ENCODE measurements at places on chromosomes 12 and 14.

- DNase-seq = no peak
Measured at GRCh38 chr12:127174881-127175280, 1092.1 kb upstream of the TMEM132C start.

DNA sequence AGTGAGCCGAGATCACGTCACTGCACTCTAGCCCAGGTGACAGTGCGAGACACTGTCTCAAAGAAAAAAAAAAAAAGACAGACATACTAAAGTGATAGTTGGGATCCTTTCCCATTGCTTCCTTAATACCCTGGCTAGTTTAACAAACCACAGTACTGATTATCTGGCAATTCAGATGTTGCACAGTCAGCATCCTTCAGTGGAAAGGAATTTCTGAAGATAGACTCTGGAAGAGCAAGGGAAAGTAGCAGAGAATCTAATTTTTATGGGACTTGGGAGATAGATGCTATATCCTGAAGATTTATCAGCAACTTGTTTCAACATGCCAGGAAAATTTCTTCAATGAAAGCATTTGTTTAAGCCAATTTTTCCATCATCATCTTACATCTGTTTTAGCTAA, 6.5 kb upstream of the PPFIBP1 start:
- no peak for DNase-seq

GRCh38 chr14:31880935-31881334, 196.2 kb upstream of the ARHGAP5 start:
- DNase-seq = no peak

DNA sequence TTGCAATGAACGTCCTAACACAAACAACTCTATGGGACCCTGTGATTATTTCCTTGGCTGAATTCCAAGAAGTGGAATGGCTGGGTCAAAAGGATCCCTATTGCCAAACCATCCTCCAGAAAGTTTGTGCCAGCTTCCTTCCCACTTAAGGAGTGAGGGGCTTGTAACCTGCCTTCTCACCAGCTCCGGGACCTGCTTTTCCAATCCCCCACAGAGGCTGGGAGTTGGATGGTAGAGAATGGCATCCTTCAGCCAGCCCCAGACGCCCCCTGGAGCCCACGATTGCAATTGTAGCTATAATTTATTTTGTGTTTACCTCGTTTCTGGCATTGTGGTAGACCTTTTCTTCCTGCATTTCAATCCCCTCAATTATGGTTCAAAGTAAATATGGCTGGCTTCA, 9.7 kb upstream of the ZDHHC22 start:
- DNase-seq = no peak

DNA sequence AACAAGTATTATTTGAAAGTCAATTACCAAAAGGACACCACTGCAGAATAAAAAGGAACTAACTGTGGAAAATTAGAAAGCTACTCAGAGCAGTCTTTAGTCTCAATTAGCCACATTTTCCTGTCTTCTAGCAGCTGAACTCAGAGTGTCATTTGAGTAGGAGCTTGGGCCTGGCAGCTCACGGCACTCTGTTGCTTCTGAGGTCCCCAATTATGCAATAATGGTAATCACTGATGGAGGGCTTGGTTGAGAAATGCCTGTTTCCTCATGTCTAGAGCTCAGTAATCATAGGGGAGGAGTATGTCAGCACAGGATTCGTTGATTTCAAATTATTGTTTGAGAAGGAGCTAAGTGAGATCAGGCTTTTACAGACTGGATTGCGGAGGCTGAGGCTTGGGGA, 108.6 kb downstream of the VRK1 start:
- peak; percentile 49 for DNase-seq

- peak; percentile 54 for DNase-seq
Measured at GRCh38 chr12:108907839-108908351, 28.0 kb downstream of the DAO start.

- DNase-seq = no peak
Measured at GRCh38 chr14:24700511-24700910, 66.5 kb upstream of the GZMB start.

DNA sequence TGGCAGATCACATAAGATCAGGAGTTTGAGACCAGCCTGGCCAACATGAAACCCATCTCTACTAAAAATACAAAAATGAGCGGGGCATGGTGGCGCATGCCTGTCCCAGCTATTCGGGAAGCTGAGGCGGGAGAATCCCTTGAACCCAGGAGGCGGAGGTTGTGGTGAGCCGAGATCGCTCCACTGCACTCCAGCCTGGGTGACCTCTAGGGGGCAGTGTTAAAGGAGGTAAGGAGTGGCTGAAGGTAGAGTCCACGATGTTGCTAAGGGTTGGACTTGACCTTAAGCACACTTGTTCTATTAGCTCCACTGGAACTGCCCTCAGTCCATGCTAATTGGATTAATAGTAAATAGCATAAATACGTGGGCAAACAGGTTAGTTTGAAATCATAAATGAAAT, 62.4 kb upstream of the PSMC1 start:
- no peak for DNase-seq

- peak; percentile 6 for DNase-seq
Measured at GRCh38 chr12:45122768-45123380, 72.0 kb upstream of the DBX2 start.

- no peak for DNase-seq
Measured at GRCh38 chr12:28683366-28683765, 465.7 kb upstream of the FAR2 start.

Measured in right lung (tissue), 10 donors.